CD14-positive monocyte (primary cell): ENCODE measurements at places on chromosomes 7 and 10.
A peak's percentile ranks its signal among the peaks of the same experiment; 100 is the strongest.

GRCh38 chr10:116989439-116989838 is 15.5 kb downstream of the SHTN1 start:
- DNase-seq, result no peak

GRCh38 chr10:25820472-25820871 is 113.6 kb upstream of the MYO3A start:
- DNase-seq, result no peak

- no peak for DNase-seq
Observed at GRCh38 chr10:126972635-126973414, 67.6 kb downstream of the DOCK1 start.

DNA sequence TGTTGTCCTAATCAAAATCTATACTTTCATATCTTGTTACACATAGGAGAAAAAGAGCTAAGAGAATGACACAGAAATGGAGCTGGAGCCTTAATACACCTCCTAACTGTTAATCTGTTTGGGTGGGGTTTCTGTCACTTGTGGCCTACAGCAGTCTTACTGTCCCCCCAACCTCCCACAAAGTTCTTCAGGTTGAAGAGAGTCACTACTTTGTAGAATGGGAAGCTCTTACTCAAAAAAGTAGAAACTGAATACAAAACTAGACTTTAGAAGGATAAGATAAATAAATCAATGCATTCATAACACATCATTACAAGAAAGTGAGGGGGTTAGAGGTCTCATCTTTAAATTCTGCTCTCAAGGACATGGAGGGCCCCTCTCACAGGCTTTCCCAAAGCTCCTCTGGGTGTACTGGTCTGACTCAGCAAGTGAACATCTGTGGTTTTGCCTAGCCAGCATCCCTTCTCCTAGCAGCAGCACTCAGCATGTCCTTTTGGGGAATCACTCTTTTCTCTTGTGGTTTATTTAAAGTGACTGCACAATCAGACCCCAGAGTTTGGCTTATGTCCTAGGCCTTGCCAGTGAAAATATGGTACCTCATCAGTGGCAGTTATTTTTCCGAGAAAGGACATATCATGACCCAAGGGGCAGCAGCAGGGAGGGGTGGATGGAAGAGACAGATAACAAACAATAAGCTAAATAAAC is 2.0 kb upstream of the BLVRA start:
- no peak for DNase-seq

- DNase-seq, result peak; percentile 83
Observed at GRCh38 chr10:73413528-73414229, at the start of gene ANXA7. Gene ANXA7, minus strand, starts transcription at chr10:73414058. Its CDS starts 13,202 bp downstream, at chr10:73400856.

DNA sequence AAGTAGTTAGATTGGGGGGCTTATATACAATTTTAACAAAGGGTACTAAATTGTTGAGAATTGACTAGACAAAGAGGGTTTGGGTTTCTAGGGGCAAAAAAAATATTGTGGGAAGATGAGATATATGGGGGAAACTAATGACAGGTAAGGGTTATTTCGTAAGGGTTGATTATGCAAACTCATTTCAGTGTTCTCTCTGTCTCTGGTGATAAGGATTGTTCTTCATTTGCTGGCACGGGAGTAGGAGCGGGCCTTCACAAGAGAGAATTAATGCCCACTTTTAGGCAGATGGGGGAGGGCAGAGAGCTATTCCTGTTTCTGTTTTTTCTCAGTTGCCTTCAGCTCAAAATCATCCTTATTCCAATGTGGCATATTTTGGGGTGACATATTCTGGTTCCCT is 258.4 kb downstream of the EXOC4 start:
- no peak for DNase-seq

DNA sequence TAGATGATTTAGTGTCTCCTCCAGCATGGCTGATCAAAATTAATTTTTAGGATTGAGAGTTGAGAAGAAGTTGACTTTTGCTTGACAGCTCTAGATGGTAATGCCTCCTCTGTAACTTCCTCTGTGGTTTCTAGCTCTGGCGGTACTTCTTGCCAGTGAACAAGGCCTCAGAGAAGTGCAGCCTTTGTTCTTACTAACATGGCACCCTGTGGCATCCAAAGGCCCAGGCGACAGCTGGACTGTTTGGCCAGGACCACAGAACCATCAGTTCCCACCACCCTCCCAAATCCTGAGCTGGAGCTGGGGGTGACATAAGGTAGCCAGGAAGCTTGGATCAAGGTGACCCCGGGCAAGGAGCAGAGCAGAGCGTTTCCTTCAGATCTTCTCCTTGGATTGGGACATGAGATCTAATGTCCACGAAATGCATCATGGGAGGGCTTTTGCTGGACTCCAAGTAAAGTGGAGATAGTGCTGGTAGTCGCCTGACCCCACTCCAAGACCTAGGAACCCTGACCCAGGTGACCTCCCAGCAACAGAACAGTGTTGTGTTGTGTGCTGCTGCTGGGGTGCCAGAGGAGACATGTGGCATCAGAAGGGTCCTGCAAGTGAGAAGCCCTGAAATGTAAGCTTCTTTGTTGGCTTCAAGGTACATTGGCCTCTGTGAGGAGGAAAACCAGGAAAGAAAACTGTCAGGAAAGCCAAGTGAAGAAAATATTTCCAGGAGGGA is 41.8 kb downstream of the APBB1IP start:
- peak; percentile 44 for DNase-seq

GRCh38 chr10:71138166-71138830 is 74.1 kb upstream of the UNC5B start:
- DNase-seq, result no peak

DNA sequence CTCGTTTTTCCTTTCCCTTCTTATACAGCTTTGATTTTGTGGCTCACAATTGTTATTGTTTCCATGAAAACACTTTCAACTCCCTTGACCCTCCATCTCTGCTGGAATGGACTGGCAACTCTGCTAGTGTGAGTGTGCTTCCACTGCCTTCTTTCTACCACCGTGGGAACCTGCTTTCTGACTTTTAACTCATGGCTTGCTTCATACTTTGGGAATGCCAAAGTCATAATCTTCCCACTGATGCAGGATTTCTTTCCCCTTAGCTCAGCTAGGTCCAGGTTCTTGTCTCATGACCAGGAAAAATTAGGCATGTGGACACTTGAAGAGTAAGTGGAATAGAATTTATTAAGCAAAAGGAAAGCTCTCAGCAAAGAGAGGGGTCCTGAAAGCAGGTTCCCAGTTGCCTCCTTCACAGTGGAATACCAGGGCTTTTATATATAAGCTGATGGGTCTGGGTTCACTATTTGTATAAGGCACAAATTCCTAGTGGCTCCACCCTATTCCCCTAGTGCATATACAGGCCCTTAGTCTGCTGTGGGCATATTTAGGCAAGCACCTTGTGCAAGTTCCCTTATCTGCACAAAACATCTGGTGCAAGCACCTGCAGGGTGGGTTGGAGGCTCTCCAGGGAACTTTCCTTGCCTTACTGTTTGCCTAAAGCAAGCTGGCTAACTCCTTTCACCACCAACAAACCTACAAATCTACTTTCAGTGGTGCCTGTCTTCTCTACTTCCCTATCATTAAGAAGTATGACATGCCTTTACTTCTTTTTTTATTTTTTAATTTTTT is 119.5 kb downstream of the CFAP58 start:
- DNase-seq, result no peak

GRCh38 chr10:30036811-30037210 is 22.6 kb downstream of the JCAD start:
- no peak for DNase-seq

- DNase-seq, result no peak
Observed at GRCh38 chr7:47326808-47327207, 255.1 kb downstream of the TNS3 start.

- no peak for DNase-seq
Observed at GRCh38 chr10:76190634-76191270, 759.3 kb downstream of the LRMDA start.

GRCh38 chr10:70250961-70251680 is 17.9 kb upstream of the PPA1 start:
- DNase-seq, result no peak

DNA sequence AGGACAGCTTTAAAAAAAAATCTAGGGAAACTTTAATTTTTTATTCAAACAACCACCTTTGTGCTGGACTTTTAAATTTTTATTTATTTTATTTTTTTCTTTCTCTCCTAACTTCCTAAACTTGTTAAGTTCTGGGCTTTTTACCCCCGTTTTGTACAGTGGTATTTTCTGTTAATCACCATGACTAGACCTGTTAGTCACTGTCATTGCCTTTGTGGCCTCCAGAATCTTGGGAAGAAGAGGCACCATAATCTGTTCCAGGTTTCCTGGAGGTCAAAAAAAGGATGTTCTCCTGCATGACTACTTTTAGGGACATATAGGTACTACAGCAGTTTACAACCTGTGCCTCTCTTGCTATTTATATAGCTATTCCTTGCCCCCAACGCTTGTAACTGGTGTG is 31.1 kb upstream of the DDX50 start:
- no peak for DNase-seq

GRCh38 chr10:99914236-99914635 is 95.5 kb downstream of the DNMBP start:
- DNase-seq, result no peak

GRCh38 chr7:99395616-99396327 is 12.6 kb downstream of the PDAP1 start:
- no peak for DNase-seq

GRCh38 chr7:120941064-120941463 is 9.5 kb upstream of the ING3 start:
- DNase-seq, result no peak

DNA sequence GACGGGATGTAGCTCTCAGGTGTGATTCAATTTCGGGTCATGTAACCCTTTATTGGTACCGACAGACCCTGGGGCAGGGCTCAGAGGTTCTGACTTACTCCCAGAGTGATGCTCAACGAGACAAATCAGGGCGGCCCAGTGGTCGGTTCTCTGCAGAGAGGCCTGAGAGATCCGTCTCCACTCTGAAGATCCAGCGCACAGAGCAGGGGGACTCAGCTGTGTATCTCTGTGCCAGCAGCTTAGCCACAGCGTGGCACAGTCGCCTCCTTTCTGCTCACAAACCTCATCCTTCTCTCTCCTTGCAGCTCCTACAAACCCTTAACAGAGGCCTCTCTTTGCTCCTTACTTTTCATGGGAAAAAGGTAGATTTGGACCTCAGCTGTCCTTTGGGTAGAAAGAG is 197.5 kb upstream of the PRSS58 start:
- DNase-seq, result no peak

DNA sequence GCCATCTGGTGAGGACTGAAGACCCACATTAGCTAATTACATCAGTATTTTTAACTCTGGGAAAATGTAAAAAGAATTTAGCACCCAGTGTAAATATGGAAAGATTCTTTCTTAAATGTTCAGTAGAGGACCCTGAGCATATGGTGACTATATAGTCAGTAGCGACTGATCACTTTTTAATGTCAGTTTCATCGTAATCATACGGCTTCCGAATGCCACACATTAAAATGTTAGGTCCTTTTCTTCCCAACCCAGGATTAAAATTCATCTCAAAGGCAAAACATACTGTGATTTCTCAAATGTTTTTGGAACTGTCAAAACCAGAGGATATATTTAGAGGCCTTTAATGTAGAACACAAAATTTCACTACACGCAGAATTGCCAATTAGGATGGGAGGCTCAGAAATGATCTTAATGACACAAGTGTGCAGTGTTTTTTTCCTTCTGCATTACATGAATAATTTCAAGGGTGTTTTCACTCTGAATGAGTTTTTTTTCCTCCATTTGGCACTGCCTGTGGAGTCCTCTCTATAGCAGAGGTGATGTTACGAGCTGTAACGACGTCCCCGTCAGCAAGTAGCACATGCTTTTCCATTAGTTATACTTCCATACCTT is 382.7 kb downstream of the PAXIP1 start:
- DNase-seq, result no peak

DNA sequence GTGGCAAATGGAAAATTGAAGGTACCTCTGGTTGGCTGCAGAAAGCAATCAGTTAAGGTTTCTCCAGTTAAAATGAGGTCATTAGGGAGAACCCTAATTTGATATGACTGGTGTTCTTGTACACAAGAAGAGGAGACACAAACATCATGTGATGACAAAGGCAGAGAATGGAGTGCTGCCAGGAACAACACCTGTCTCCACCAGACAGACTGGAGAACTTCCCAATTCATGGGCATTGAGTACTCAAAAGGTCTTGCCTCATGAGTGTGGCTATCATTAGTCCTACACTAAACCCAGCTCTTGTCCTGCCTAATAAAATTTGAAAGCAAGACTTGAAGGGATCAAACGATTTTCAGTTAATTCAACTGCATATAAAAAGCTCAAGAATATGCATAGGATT is 152.6 kb downstream of the PTPN20 start:
- DNase-seq, result no peak

DNA sequence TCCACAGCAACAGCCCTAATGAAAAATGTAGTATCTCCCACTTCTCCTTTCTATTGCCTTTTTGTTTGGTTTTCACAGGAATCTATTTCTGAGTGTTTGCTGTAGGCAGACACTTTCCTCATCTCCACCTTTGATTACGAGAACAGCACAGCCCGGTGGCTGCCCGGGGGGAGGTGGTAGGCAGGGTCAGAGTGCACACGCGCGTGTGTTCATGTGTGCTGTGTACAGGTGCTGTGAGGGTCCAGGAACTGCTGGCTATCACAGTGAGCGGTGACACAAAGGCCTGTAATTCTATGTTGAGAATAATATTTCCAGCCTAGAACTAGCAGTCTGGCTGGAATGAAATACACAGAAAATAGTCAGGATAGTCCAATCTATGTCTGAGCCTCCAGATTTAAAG is 212.8 kb downstream of the ADARB2 start:
- no peak for DNase-seq

GRCh38 chr10:21055339-21056135 is 158.4 kb upstream of the NEBL start:
- DNase-seq, result no peak

GRCh38 chr7:103569621-103570305 is 123.8 kb upstream of the SLC26A5 start:
- DNase-seq, result no peak

- DNase-seq, result no peak
Observed at GRCh38 chr10:92149261-92149660, 141.6 kb downstream of the CPEB3 start.

- DNase-seq, result no peak
Observed at GRCh38 chr7:142608630-142609428, 140.4 kb upstream of the PRSS1 start.

- no peak for DNase-seq
Observed at GRCh38 chr10:131726967-131727366, 173.8 kb upstream of the PPP2R2D start.
